NCI-H2227 treated with DMSO at 0.1 percent for 48 hours (cell line): ENCODE measurements at places on chromosomes 1 and 21.

GRCh38 chr1:202143768-202144401 lies 652 bp downstream of the ARL8A start:
- DNase-seq: no peak

- DNase-seq: peak; percentile 73
Observed at GRCh38 chr1:179809506-179810366, 66.6 kb downstream of the FAM163A start.

DNA sequence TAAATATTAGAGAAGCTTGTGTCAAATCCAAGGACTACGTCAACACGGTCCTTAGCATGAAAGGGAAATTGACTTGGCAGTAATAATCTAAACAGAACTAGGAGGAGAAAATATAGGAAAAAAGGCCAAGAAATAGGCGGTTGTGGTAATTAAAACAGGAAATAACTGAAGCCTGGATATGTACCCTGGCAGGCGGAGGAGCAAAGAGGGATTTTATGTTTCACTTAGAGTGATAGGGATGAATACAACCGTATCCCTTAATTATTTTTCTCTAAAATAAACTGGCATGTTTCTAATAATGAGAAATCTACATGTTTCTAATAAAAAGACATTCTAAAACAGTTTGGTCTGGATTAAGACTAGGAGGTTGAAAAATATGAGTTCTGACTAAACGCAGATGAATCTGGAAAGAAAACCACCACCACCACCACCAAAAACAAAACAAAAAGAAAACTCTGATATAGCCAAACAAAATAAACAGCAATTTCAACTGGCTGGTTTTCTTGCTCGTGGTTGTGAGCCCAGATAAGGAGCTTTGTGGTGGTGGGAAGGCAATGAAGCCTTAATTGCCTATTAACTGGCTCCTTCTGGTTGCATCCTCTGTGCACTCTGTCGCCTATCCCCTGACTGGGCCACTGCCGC lies 334.2 kb upstream of the SNX7 start:
- no peak for DNase-seq

- DNase-seq: no peak
Observed at GRCh38 chr1:40694353-40694874, 2.9 kb downstream of the NFYC start.

DNA sequence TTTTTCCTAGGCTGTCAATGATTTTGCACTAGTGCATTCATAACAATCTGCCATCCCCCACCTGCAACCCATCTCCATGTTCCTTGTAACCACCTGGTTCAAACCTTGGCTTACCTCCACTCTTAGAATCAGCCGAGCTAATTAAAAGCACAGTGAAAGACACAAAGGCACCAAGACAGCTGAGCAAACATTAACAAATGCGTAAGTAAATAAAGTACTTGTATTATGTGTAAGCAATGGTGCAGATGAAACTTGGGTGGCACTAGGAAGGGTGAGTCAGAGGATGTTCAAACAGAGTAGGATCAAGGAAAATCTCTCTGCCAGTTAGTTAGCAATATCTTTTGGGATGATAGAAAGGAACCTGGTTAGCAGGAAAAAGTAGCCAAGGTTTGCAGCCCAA lies 5.1 kb upstream of the FOXJ3 start:
- DNase-seq: no peak

- DNase-seq: no peak
Observed at GRCh38 chr1:225871359-225872074, 10.7 kb downstream of the TMEM63A start.

DNA sequence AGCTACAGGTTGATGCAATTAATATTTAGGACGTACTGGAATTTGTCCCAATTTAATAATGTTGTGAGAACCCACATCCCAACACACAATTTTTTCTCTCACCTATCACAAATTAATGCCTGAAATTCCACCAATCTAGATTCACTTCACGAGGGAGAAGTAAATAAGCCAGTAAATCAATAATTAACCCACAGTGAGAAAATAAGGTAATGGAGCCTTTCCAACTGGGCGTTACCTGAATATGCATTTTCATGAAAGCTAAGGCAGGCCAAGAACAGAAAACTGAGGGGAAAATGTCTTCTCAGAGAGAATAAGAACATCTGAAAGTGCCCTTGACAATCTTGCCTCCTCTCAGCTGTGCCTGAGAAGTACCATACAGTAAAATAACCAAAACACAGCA lies 240.8 kb upstream of the NR5A2 start:
- no peak for DNase-seq

- DNase-seq: no peak
Observed at GRCh38 chr1:218451415-218451814, 106.3 kb downstream of the TGFB2 start.

- DNase-seq: no peak
Observed at GRCh38 chr1:161473348-161473747, 31.9 kb upstream of the FCGR2A start.

DNA sequence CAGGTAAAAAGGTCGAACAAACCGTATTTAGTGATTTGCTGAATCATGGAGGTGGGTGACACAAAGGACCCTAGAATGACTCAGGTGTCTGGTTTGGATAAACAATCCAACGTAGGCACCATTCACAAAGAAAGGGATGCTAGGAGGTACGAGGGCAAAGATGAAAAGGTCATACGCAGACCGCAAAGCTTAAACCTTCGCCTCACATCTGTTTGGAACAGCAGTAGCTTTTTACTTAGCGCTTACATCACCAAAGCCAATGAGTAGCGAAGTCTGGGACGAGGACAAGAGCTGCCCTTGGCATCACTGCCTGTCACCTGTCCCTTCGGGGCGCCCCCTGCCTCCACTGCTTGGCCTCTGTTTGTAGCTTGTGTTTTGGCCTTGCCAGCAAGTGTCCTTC lies 350.2 kb downstream of the SMYD3 start:
- no peak for DNase-seq

DNA sequence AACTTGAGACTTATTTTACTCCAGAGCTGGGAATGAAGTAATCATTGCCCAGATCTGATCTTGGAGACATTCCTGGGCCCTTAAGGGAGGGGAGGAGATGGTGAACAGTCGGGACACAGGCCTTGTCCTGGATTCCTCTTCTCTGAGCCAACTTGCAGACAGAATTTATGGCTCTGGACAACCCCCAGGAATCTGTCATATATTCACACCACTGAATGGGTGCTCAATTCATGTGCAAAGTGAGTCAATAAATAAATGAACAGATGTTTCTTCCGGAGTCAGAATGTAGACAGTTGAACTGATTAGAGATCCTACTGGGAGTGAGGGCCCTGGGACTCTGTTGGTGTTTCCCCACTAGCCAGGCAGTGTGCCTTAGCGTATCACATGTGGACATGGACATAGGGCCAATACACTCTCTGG lies 2.6 kb downstream of the TUFT1 start:
- DNase-seq: no peak

DNA sequence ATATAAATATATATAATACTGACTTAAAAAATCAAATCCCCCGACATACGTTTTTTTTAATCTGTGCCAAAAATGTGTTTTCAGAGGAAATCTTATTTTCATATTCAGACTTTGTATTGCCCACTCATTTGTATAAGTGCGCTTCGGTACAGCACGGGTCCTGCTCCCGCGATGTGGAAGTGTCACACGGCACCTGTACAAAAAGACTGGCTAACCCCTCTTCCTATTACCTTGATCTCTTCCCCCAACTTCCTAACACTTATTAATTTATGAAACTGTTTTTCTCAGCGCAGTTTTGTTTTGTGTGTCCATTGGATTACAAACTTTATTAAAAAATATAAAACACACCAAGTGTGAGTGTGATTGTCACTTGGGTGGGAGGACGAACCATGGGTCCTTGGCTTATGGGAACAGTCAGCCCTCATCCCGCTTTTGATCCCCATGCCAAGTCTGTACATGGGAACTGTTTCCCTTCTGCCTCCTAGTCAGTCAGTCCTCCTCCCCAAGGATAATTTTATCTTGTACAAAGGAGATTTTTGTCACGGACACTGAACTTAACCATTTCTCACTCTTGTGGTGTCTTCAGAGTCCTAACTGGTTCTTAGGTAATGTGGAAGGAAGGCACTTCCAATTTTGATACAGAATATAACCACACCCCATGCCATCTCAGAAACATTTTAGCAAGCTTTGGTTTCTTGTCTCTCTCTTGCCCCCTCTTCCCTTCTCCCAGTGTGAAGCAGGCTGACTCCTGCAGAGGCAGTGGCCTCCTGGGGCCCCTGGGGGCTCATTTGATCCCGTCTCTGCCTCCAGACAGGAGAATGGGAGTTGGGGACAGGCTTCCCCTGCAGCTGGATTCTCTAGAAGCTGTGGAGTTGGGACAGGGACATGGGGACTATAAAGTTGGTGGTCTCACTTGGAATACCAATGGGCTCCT lies 35.5 kb downstream of the ZBTB17 start:
- no peak for DNase-seq

DNA sequence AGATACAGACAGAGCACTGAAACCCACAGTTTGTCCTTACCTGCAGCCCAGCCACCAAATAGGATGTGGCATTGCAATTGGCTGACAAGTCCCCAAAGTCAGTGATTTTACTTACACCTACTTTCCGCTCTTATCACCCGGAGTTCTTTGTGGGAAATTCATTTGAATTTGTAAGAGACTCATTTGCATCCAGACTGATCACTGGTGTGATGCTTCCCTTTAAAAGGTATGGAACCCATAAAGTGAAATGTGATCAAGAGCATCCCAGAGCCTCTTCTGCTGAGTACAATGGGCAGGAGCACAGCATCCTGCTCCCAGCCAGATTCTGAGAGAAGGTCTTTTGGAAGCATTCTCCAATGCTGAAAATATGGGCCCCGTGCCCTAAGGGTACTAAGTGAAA lies 161.4 kb downstream of the DAB1 start:
- no peak for DNase-seq

DNA sequence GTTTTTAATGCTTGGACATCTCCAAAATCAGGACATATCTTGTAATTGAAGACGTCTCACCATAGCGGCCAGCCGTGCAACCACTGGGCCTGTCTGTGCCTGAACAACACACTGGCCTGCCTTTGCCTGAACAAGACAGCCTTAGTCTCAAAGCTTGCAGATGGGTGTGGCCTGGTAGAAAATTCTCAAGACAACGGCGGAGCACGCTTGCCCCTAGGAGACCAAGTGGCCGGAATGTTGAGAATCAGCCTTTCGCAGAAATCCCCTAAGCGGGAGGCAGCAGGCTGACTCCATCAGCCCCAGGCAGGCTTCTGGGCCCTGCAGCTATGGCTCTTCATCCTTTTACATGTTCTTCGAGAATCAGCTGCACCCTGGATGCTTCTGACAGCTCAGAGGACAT lies 98.0 kb upstream of the C1orf174 start:
- DNase-seq: no peak

GRCh38 chr21:37587635-37588177 lies 221.1 kb downstream of the DYRK1A start:
- no peak for DNase-seq

- DNase-seq: no peak
Observed at GRCh38 chr21:31397939-31398338, 53.9 kb upstream of the TIAM1 start.

GRCh38 chr1:168360151-168361021 lies 79.7 kb downstream of the TBX19 start:
- no peak for DNase-seq

DNA sequence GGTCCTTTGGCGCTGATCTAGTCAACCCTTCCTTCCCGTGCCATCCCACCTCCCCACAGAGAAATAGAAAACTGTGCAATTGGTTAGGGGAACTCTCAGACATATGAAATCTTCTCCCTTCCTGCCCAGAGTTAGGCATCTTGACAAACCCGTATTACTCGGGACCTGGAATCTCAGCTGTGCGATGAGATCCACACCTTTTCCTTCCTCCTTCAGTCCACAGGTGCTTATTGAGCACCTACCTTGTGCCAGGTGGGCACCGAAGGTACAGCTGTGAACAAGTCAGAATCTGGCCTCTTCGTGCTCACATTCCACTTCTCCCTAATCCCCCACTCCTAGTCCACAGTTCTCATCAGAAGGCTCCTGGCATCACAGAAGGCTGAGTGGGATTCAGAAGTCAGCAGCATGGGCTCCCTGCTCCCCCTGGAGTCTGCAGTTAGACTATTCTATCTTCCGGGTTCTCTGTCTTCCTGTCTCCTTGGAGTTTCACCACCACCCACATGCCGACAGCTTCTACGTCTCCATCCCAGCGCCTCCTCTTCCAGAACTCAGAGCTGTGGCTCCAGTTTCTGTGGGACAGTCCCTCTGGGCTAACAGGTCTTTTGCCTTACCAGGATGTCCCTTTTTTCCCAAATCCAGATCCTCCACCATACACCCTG lies 23.0 kb downstream of the KNCN start:
- no peak for DNase-seq

DNA sequence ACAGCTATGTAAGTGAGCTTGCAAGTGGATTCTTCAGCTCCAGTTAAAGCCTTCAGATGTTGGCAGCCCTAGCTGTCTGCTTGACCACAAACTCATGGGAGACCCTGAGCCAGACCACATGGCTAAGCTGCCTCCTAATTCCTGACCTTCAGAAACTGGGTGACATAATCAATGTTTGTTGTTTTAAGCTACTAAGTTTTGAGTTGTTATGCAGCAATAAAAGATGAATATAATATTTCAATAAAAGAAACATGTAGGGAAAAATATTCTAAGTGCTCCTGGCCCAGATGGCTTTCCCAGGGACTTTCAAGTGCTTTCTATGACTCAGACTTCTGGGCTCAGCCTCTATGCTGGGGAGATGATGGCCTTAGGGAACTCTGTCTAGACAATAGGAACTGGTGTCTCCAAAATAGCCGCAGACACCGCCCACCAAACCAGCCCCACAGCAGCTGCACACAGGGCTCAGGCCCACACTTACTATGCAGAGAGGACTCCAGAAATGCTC lies 20.3 kb upstream of the AZIN2 start:
- DNase-seq: no peak

DNA sequence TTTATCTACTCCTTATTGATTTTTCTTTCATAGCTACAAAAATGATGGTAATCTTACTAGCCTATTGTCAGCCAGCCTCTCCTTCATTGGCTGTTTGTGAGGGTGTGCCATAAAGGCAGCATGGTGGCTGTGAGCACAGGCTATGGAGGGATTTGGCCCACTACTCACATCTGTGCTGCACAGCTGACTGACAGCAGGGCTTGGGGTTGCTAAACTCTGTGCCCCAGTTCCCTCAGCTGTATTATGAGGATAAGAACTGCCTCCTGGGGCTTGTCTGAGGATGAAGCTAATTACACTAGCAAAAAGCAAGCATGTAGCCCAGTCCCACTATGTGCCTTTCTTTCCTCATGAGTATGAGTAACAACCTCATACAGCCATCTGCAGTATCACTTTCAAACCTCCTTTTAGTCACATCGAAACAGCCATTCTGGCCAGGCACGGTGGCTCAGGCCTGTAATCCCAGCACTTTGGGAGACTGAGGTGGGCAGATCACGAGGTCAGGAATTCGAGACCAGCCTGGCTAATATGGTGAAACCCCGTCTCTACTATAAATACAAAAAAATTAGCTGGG lies 66.2 kb downstream of the COQ8A start:
- no peak for DNase-seq

DNA sequence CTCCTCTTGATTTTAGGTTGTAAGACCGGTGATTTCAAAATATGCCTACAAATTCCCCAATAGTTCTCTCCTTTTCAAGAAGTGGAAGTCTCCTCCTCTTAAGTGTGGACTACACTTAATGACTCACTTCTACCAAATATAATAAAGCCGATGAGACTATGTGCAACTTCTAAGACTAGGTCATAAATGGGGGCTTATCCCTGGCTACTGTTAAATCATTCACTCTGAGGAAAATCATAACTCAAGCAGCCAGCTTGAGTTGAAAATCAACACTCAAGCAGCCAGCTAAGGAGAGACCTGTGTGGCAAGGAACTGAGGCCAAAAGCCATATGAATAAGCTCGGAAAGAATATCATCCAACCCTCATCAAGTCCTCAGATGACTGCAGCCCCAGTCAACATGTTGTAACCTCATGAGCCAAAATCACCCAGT lies 49.6 kb upstream of the PSMG1 start:
- DNase-seq: no peak
